ENCODE measurements at places on chromosomes 2 and 18.

DNA sequence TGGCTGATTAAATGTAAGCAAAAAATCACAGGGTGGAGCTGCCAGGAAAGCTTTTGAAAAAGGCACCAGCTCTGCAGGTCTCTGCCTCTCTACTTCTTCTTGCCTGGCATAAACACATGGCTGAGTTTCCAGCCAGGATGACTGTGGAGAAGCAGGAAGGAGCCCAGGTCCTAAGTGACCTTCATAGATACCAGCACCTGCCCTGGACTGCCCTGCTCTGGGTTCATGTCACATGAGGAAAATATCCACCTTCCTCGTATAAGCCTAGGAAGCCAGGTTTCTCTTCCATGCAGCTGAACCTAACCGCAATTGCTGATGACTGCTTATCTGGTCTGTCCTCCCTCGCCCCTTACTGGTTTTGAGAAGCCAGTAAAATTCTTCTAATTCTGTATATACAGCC is 47.8 kb upstream of the CREB1 start:
- no peak for DNase-seq

DNA sequence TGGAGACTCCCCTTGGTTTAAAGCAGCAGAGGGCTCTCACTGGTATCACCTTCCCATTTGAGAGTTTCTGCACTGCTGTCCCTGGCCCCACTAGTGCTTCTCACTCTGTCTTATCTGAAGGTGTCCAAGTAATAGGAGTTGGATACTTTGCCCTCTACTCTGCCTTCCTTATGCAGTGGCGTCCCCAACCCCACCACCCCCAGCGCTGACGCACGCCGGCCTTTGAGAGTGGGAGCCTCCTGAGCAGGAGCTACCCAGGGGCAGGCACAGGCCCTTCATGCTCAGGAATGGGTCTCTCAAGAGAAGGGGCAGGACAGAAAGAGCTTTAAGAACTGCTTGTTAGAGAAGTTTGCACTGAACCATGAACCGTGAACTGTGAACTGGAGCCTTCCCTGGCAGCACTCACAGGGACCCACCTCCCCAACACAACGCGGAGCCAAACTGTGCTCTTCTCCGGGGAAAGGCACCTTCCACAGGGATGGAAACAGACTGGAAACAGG is 3.3 kb downstream of the CIB4 start:
- DNase-seq, result no peak

DNA sequence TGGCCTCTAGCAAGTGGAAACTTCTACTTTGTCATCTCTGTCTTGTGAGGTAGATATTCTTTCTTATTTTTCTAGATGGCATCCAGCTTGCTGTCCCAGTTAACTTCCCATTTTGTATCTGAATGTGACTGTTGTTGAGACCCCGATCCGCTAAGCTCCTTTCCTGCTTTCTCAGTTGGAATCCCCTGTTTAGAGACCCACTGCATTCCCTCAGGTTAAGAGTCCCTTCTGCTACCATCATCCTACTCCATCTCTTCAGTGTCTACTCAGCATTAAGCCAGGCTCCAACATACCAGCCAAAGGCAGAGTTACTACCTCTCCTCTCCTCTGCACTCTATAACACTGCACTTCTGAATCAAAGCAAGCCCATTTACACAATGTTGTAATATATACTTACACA is 1300.4 kb upstream of the CHAC2 start:
- DNase-seq, result no peak

DNA sequence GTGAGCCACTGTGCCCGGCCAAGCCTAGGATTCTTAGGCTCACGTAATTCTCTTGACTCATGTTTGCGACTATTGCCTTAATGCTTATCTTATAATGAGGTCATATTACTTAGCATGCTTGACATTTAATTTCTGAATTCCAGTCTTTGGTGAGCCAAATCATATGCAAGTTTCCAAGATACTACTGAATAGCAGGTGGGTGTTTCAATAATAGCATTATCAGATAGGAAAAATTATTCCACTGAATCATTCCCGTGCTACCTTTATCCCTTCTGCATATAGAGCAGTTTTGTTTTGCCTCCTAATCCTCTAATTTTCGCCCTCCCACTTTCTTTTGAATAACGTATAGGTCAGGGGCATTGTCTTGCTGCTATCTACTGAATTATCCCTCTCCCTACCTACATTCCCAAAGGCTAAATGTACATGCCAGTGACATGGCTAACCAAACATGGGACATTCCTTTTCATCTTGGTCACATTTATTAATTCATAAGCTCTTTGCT is 4.9 kb downstream of the DAW1 start:
- DNase-seq, result no peak

- DNase-seq, result no peak
Measured at GRCh38 chr2:20673686-20674308, 6.9 kb downstream of the GDF7 start.

DNA sequence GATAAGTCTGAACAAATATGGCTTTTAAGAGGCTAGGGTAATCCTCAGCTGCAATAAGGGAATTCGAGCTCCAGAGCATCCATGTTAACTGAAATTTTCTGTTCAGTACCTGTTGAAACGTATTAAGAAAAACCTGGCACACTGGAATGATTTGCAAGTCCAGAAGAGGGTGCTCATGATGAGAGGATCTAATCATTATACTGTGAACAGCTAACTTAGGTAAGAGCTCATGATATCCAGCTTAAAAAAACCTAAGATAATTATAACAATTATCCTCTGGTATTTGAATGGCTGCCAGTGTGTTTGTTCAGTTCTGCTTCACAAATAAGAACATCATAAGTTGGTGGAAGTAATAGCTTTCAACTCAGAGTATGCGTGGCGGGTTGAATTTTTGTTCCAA is 1118.3 kb upstream of the DDX18 start:
- DNase-seq, result no peak
